ENCODE measurements at places on chromosomes 12 and 14.

- no peak for DNase-seq
Measured at GRCh38 chr12:58117667-58118066, 176.3 kb downstream of the ATP23 start.

- no peak for DNase-seq
Measured at GRCh38 chr14:56057071-56057741, 61.0 kb upstream of the PELI2 start.

GRCh38 chr12:5013266-5013730 is 30.4 kb upstream of the KCNA5 start:
- DNase-seq = no peak

GRCh38 chr12:96223411-96224218 is 29.4 kb downstream of the ELK3 start:
- DNase-seq = no peak

DNA sequence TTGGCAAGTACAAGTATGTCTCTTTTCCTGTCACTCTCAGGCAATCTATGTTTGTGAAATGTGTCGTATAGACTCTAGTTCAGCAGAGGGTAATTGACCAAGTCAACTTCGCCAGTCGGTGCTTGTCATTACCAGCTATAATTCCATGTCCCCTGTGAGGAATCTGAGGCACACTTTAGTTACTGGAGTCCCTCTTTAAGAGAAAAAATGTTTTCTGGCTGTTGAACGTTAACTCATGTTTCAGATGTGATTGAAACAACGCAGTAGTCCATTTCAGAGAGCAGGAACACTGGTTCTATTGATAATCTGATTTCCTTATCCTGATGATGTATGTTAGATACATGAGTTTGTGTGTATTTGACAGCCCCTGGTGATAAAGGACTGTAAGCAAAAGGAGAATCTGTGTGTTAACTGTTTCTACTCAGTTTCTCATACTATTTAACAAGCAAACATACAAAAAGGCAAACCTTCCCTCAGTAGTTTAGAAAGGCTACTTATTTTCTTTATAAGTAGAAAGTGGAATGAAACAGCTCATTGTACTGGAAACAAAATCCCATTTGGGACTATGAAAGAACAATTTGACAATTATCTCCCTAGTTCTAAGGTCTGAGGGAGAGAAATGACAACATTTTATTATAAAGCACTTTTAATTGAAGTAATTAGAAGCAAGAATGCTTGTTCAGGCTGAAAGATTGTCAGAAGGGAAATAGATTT is 161.1 kb upstream of the TRHDE start:
- no peak for DNase-seq

Measured in SW480 (cell line).